ENCODE measurements at places on chromosomes 11 and 22.

DNA sequence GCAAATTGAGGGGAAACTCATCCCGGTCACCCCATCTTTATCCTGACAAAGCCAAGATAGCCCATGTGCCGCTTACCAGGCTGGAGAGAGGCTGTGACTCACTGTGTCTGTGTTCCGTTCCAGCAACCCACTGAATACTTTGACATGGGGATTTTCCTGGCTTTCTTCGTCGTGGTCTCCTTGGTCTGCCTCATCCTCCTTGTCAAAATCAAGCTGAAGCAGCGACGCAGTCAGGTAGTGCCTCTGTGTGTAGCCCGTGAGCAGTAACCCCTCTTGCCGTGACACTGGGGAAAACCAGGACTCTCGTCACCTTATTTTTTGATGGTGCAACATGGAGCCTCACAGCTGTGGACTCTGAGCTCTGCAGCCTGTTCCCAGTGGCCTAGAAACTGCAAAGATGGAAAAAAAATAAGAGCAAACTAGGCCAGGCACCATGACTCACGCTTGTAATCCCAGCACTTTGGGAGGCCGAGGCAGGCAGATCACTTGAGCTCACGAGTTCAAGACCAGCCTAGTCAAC is 16.9 kb downstream of the C22orf31 start:
- no peak for DNase-seq

GRCh38 chr22:35703861-35704584 is 13.6 kb upstream of the APOL5 start:
- no peak for DNase-seq

DNA sequence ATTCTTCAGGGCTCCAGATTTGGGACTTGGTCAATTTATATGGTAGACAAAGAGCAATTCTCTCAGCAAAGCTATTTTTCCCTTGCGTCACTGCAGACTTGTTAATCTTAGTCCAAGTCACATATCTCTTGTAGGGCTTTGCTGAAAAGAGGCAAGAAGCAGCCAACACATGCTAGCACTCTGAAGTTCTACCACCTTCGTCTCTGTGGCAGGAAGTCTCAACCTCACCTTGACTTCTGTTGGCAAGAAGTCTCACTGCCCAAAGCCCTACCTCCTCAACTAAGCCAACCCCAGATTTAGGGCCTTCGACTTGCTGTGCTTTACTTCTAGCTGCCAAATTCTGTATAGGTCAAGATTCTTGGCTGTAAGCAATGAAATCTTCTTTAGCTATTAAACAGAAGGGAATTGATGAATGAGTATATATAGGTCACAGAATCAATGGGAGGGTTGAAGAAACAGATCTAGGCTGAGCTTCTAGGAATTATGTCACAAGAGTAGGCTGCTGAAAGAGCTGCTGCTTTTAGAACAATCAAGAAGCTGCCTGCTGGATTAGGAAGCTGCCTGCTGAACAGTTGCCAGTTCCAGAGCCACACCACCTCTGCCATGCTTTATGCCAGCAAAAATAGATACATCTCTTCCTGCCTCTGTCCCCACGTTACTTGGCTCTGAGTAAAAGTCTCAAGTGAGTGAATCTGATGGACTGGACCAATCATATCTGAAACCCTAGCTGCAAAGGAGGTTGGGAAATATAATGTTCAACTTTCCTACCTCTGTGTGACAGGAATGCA is 17.6 kb upstream of the NCR3LG1 start:
- no peak for DNase-seq

DNA sequence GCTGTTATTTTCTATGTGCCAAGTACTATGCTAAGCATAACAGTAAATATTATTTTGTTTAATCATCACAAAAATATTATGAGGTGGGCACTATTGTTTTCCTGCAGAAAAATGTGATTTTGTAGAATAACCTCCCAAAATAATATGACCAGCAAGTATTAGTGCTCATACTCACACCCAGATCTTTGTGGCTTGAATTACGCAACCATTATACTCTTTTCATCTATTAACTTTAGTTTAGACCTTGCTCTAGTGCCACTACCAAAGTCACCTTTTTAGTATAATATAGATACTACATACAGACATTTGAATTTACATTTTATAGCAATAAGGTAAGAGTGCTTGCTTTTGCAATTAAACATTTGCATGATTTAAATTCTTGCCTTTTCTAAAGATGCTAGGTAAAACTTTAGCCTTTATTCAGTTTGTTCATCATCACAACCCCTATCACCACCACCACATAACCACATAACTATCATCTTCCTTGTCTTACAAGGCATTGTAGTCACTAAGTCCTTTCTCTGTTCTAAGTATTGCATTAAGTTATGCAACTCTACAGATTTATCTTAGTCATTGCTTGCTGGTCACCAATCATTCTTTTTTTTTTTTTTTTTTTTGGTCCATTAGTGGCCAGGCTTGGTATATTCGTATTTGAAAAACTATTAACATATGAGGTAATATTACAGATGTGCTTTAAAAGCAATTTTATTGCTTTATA is 68.4 kb downstream of the GAS2 start:
- DNase-seq: no peak

DNA sequence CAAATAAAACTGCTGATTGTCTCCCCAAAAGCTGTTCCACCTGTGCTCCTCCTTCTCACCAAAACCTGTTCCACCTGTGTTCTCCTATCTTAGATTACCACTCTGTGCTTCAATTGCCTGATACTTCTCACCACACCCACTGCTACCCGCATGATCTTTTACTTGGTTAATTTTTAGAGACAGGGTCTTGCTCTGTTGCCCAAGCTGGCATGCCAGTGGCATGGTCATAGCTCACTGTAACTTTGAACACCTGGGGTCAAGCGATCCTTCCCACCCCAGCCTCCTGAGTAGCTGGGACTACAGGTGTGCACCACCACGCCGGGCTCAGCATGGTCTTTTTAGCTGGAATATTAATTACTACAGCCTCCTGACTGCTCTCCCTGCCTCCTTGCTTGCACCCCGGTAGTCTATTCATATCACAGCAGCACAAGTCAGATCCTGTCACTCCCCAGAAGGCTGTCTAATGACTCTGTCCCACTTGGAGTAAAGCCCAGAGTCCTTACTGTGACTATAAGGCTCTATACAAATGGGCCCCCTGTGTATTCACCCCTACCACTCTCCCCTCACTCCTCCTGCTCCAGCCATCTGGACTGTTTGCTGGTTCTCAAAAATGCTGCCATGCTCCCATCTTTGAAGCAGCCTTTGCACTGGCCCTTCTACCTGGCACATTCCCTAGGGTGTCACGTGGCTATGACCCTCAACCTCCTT is 3.5 kb downstream of the C11orf91 start:
- DNase-seq: no peak

DNA sequence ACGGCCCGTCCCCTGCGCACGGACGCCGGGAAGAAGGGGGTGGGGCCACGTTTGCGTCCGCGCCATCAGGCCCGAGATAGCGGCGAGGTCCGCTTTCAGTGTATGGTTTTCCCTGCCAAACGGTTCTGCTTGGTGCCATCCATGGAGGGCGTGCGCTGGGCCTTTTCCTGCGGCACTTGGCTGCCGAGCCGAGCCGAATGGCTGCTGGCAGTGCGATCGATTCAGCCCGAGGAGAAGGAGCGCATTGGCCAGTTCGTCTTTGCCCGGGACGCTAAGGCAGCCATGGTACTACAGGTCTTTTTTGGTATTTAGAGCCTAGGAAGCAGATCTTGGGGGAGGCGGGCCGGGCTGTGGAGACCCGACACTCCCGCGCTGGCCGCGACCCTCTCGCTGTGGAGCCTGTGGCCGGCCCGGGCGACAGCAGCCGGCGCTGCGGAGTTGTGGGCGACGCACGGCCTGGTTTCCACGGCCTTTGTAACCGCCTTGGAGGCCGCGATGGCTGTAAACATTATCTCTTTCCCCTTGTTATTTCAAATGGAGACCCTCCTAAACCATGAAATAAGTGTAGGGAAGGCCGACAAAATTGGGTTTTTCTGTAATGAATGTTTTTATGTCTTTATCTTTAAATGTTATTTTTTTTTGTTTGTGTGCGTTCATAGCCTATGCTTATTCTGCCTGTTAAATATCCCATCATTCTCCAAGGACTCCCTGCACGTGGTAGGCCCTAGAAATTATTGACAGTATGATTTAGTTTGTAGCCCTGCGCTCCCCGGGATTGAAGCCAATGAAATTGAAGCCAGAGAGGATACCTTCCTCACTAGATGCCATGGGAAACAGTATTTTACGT is at the start of gene AASDHPPT:
Gene AASDHPPT (plus strand): TSS at position 54 of the 847 bp plus-strand sequence. CDS start 49 bp downstream, at position 103.
- no peak for DNase-seq

- DNase-seq: no peak
Observed at GRCh38 chr11:9025101-9025850, 21.5 kb upstream of the NRIP3 start.

DNA sequence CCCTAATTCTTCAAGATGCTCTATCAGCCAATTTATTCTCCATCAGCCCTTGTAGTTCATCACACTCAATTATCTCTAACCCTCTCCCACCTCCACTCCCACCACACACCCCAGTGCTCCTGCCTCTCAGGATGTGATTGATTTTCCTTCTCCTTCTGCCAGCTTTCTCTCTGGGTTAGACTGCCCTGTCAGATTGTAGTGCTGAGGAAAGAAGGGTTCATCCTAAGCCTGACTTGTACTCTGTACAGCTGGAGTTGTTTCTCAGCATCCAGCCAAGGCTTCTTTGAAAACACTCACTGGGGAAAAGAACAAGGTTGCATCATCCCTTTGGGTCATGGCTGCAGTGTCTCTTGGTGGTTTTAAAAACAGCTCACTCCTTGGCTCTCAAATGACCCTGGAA is 61.2 kb downstream of the CECR2 start:
- DNase-seq: no peak

DNA sequence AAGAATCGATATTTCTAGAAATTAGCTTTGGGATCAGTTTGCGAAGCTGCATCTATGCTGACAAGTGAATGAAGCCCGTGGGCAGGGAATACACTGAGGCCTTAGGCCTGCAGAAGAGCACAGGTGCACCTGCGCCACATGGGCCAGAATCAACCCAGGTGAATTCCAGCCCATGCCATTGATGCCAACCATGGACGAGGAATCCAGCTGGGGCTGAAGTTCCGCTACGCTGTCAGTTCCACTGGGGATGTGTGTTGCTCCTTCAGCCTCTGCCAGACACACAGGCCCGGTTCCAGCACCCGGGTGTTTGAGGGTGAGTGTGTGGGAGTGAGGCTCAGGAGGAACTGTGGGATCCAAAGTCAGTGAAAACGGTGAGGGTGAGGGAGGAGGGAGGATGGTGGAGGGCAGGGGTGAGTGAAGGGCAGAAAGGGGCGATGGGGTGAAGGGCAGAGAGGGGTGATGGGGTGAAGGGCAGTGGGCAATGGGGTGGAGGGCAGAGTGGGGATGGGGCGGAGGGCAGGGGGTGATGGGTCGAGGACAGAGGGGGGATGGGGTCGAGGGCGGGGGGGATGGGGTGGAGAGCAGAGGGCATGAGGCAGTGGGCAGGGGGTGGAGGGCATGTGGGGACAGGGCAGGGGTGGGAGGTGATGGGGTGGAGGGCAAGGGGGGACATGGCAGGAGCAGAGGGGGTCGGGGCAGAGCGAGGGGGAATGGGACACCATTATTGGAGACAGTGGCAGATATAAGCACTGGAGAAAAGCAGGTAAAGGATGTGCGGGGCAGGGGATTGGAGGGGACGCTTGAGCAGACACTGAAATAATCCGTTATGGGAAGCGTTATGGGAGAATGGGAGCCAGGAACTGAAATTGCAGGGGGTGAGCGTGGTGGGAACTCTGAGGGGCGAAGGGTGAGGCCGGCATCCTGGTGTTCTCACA is 931.6 kb downstream of the BRD1 start:
- no peak for DNase-seq

GRCh38 chr11:70488171-70488703 is 89.9 kb downstream of the CTTN start:
- no peak for DNase-seq

- DNase-seq: no peak
Observed at GRCh38 chr22:50601669-50602337, 1.2 kb downstream of the MAPK8IP2 start.

DNA sequence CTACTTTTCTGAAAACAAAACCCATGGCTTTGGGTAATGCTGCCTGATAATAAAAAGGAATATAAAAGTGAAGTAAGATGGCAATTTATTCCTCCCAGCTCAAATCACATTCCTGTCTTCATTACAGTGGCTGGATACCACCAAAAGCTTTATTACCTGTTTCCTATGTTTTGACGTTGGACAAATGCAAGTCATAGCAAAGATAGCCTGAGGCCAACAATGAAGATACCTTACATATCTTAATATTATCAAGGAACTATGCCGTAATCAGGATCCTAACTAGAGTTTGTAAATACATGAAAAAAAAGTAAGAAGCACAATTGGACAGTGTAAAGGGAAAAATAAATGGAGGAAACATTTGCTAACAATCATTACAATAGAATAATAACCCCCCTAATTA is 202.4 kb downstream of the SOX6 start:
- DNase-seq: no peak

DNA sequence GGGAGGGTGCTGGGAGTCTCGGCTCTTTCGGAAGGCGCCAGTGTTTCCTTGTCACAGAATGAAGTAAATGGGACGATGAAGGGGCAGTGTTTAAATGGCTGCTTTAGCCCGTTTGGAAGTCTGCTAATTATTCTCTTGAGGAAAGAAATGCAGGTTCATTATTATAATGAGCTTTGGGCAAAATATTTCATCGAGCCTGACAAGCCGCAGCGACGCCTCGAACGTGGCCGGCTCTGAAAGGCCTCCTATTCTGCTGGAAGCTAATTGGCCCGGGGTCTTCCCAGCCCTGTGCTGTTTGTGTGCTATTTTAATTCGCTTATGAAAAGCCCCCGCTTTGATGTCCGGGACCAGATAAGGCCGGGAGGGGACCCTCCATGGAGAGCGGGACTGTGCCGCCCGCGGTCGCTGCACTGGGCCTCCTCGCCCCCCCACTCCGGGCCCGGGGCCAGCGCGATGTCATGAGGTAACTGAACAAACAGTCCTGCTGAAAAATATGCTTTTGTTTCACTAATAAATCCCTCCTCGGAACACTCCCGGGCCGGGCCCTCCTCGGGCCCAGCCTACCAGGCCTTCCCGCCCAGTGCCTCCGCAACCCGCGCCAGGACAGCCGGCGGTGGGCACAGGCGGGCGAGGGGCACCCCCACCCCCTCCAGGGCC is 78.4 kb downstream of the CDKN1C start:
- DNase-seq: no peak

- DNase-seq: no peak
Observed at GRCh38 chr11:69274531-69275016, 19.4 kb upstream of the MYEOV start.

GRCh38 chr22:25536589-25536988 is 27.9 kb upstream of the GRK3 start:
- DNase-seq: no peak

GRCh38 chr11:45071232-45071631 is 75.2 kb upstream of the PRDM11 start:
- no peak for DNase-seq

- DNase-seq: no peak
Observed at GRCh38 chr11:100789500-100789899, 102.4 kb downstream of the ARHGAP42 start.

- DNase-seq: no peak
Observed at GRCh38 chr11:12439615-12440014, 62.2 kb downstream of the PARVA start.

GRCh38 chr11:111387363-111387762 is 8.3 kb upstream of the POU2AF1 start:
- DNase-seq: no peak

- DNase-seq: no peak
Observed at GRCh38 chr11:16380941-16381568, 24.7 kb upstream of the SOX6 start.

- no peak for DNase-seq
Observed at GRCh38 chr11:83238111-83238510, 44.6 kb downstream of the ANKRD42 start.

GRCh38 chr11:25247336-25247735 is 750.5 kb downstream of the LUZP2 start:
- DNase-seq: no peak
